ENCODE measurements at places on chromosomes 16 and 17.

DNA sequence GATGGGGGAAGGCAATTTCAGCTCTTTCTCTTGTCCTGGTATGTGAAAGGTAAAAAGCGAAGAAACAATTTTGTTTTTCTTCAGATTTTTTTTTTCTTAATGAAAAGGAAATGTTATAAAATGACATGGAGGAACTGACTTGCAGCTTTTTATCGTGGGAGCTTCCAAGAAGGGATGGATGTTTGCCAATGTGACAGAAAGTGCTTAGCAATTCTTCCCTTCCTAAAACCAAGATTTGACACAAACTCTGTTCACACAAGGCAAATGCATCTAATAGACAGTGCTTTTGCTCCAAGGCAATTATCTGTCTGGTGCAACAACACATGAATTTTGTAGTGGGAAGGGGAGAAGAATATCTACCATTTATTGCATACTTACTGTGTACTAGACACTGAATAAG is 988.5 kb downstream of the CDH11 start:
- peaks cover 3% of the 10 kb centered on the region for H3K4me1 ChIP-seq
- H3K27ac ChIP-seq: no peak overlapping the region
- no peaks in the 10 kb centered on the region for H3K27me3 ChIP-seq
- DNase-seq: no peak
- H3K4me3 ChIP-seq: no peak overlapping the region

GRCh38 chr17:63696381-63696961 is 3.5 kb downstream of the LIMD2 start:
- no peak for DNase-seq
- no peak overlapping the region for H3K27ac ChIP-seq
- H3K36me3 ChIP-seq: peaks cover 78% of the 10 kb centered on the region
- H3K4me3 ChIP-seq: no peak overlapping the region

DNA sequence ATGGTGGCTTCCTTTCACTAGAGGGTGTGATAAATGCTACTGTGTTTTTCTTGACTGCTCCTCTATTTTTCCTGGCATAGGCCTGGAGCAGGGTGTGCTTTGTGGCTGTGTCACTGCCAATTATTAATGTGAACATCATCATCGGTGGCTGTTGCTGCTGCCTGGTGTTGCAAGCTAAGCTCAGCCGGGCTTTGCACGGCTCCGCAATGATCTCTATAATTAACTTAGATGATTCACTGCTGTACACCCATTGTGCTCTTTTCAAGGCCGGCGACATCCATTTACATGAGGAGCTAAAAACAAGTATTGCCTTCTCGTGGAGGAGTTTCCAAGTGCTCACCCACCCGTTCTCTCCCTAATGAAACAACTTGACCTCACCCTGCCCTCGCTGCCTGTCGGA is 160.1 kb upstream of the IRX3 start:
- H3K4me3 ChIP-seq: no peak overlapping the region
- H3K36me3 ChIP-seq: no peaks in the 10 kb centered on the region
- no peak overlapping the region for H3K27ac ChIP-seq
- H3K27me3 ChIP-seq: no peaks in the 10 kb centered on the region

- DNase-seq: no peak
- no peaks in the 10 kb centered on the region for H3K36me3 ChIP-seq
- H3K4me3 ChIP-seq: no peak overlapping the region
- H3K27me3 ChIP-seq: no peaks in the 10 kb centered on the region
Measured at GRCh38 chr16:56532714-56533113, 12.9 kb upstream of the BBS2 start.

DNA sequence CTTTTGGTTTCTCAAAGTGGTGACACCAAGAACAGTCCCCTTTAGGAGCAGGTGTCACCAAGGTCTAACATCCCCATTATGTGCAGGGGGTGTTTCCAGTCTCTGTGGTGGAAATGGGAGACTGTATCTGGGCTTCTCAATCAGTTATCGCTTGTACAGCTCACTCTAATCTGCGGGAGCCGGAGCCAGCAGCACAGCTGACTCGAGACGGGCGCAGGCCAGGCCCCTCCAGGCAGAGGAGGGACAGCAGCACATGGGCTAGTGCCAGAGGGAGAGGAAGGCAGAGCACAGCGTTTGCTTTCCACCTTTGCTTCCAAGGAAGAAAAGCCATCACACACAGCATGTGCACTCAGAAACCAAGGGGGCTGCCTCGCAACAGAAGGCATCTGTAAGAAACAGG is 91.2 kb upstream of the CREBBP start:
- peaks cover 23% of the 10 kb centered on the region for H3K36me3 ChIP-seq
- no peaks in the 10 kb centered on the region for H3K27me3 ChIP-seq
- H3K27ac ChIP-seq: no peak overlapping the region
- no peaks in the 10 kb centered on the region for H3K4me1 ChIP-seq

GRCh38 chr16:72963533-72964315 is 84.2 kb downstream of the ZFHX3 start:
- H3K27me3 ChIP-seq: peaks cover 3% of the 10 kb centered on the region
- DNase-seq: no peak
- no peak overlapping the region for H3K4me3 ChIP-seq
- H3K36me3 ChIP-seq: peaks cover 16% of the 10 kb centered on the region

GRCh38 chr17:63955791-63956190 is 16.9 kb downstream of the SCN4A start:
- H3K27ac ChIP-seq: no peak overlapping the region
- no peak for DNase-seq

GRCh38 chr16:56424404-56424764 is 961 bp downstream of the AMFR start:
- H3K4me3 ChIP-seq: peak overlapping the region; percentile 40
- DNase-seq: no peak
- peaks cover 4% of the 10 kb centered on the region for H3K4me1 ChIP-seq
- H3K36me3 ChIP-seq: no peaks in the 10 kb centered on the region
- no peak overlapping the region for H3K27ac ChIP-seq
- no peaks in the 10 kb centered on the region for H3K27me3 ChIP-seq

- H3K36me3 ChIP-seq: no peaks in the 10 kb centered on the region
- H3K27ac ChIP-seq: no peak overlapping the region
- no peaks in the 10 kb centered on the region for H3K4me1 ChIP-seq
- H3K4me3 ChIP-seq: no peak overlapping the region
- peak; percentile 26 for DNase-seq
Measured at GRCh38 chr17:30228011-30228410, 7.5 kb downstream of the SLC6A4 start.

DNA sequence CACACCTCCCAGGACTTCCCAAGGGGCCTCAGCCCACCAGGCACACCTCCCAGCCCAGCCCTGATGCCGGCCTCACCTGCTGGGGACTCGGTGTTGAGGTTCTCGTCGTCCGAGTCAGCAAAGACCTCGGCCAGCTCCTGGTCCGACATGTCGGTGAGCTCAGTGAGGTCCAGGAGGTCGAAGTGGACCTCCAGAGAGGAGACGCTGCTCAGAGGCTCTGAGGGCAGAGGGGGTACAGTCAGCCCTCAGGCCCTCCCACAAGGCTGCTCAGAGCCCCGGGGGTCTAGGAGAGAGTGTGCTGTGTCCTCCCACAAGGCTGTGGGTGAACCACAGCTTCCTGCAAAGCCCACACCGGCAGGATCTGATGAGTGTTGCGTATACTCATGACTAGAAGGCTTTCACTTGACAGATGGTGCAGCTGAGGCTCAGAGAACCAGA is 10.5 kb downstream of the DBNDD1 start:
- H3K27me3 ChIP-seq: no peaks in the 10 kb centered on the region
- no peak overlapping the region for H3K27ac ChIP-seq
- no peak overlapping the region for H3K4me3 ChIP-seq
- peaks cover 66% of the 10 kb centered on the region for H3K36me3 ChIP-seq
- no peak for DNase-seq
